ENCODE measurements at places on chromosomes 5 and 9.
A peak's percentile ranks its signal among the peaks of the same experiment; 100 is the strongest.

DNA sequence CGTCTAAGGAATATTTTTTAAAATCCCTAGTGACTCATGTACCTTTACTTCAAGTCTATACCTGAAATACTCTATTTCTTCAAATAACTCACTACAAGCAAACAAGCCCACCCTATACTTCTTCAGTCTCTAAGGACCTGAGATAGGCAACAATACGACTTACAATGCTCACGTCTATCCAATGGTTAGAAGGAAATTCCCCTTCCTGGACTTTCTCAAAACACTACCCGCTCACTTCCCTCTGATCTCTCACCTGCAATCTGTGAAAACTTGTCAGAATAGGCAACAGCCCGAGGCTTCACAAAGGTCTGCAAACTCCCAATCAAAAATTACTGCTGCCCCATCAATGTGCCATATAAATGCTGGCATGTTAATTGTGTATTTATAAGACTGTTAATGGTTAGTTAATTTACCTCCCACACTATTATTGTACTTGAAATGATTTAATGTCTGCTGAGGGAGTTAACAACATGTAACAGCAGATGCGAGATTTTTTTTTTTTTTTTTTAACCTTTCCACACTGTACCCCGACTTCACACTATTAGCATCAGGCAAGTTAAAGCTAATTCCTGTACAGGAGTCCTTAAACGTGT, 27.3 kb downstream of the MAPKAP1 start:
- DNase-seq: no peak

DNA sequence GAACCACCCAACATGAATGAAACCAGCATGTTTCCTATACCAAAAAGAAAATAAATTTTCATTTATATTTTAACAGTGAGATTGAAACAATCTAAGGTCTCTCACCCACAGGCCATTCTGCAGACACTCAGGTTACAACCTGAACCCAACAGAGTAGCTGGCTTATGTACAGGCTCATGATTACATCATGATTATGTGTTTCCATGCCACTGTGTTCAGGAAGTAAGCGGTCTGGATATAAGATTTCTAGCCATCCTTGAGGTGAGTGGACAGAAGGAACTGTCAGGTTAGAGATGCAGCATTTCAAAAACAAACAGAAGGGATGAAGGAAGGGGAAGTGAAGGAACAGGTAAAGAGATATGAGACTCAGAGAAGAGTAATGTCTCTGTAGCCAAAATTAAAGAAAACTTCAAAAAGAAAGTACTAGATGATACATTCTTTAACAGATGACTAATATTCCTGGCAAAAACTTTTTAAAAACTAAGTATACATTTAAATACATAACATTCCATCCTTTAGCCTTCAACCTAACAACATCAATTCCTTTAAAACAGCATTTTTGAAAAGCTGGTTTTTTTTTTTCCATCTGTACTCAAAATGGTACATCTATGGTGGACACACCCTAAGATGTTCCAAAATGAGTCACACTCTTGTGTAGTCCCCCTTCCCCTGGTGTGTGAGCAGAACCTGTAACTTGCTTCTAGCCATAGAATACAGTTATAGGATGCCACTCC, 119.8 kb downstream of the LPAR1 start:
- no peak for DNase-seq

DNA sequence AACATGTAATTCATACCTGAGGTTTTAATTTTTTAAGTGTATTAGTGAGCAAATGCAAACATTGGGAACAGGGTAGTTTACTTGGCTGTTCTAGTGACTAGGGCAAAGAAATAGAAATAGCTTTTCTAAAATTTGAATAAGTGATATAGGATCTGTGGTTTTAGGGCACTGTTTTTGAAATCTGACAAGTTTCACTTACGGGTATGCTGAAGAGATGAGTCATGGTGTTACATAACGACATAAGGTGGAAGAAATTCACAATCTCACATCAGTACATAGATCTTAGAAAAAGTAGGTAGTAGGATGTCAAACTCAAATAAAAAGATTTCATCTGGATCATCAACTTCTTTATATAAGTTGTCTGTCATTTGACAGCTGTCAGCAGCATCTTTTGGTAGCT, 772.3 kb downstream of the MAT2B start:
- no peak for DNase-seq

DNA sequence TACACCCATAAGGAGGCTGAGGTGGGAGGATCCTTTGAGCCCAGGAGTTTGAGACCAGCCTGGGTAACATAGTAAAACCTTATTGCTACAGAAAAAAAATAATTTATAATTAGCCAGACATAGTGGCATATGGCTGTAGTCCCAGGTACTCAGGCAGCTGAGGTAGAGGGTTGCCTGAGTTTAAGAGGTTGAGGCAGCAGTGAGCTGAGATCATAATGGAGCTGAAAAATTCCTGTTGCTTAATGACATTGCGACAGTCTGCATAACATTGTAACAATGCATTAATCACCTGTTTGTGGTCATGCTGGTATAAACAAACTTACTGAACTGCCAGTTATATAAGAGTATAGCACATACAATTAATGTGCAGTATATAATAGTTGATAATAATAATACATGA, 214.2 kb downstream of the TRIM32 start:
- no peak for DNase-seq

DNA sequence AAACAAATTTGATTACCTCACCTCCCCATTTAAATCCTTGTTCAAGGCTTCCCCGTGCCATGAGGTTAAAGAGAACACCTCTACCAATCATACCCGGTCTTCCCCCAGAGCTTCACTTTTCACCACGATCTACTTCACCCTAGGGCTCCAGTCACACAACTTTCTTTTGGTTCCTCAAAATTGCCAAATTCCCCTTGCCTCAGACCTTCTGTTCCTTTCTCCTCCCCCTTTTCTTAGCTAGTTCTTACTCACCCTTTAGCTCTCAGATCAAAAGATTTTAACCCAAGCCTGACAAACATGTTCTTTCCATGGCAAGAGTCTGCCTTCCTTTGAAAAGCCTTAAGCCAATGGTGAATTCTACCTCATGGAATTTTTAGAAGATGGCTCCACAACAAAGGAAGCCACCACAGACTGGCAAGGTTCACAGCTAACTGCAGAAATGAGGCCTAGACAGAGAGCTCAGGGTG, 56.7 kb downstream of the MAPKAP1 start:
- no peak for DNase-seq

DNA sequence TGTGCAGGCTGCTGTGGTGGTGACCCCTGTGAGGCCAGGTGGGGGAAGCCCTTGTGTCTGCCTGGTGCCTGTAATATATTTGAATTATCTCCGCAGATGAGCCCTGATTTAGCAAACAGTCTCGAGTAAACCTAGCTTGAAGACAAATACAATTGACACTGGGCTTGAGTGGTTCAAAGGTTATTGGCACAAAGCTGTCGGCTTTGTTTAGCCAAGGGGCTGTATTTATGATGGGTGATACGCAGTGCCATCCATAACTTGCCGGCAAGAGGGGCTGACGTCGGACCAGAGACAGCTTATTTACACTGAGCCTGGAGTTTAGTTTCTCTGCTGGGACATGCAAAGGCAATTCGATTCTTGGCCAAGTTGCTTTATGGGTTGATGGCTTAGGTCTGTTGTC, 20.0 kb upstream of the PITX1 start:
- no peak for DNase-seq

DNA sequence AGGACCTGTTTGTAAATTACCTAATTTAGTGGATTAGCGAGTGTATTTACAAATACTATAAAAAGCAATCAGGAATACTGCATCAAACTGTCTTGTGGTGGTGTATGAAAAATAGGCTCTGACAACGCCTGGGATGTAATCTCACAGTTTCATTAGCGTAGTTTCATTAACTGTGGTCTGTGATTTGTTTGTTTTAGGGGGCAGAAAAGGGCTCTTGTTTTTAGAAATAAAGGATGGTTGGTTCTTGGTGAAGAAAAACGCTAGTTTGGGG, 1.4 kb downstream of the SLC44A1 start:
- DNase-seq: no peak

GRCh38 chr9:4741365-4742089, 525 bp upstream of the AK3 start:
- peak; percentile 52 for DNase-seq

DNA sequence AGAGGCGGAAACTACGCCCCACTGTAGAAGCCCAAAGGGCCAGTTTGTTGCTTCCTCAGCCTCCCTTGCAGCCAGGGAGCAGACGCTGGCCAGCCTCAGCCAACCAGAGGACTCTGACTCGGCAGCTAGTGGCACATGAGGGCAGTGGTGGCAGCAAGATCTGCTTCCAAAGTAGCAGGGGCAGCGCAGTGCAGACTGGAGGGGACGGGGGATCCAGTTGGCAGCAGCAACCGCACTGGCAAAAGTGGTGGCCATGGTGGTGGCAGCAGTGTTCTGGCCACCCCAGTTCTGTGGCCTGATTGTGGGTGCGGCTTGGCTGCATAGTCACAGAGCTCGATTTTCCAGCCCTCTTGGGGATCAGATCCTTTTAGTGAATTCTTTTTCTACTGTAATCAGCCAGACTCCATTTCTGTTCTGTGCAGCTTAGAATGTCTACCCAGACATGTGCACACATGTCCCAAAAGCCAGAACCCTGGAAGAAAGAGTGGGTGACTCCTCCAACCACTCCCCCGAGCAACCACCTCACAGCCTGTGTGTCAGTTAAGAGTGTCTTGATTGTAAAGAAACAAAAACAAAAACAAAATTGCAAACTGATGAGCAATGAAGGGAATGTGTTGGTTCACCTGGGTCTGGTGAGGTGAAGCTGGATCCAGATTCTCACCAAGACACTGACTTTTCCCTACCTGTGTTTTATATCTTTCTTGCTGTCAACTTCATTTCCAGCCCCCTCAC, 11.0 kb upstream of the ZBTB43 start:
- no peak for DNase-seq

- no peak for DNase-seq
Measured at GRCh38 chr9:125332527-125332926, 70.9 kb downstream of the GAPVD1 start.

GRCh38 chr9:8237096-8237495, 437.5 kb upstream of the DMAC1 start:
- no peak for DNase-seq

DNA sequence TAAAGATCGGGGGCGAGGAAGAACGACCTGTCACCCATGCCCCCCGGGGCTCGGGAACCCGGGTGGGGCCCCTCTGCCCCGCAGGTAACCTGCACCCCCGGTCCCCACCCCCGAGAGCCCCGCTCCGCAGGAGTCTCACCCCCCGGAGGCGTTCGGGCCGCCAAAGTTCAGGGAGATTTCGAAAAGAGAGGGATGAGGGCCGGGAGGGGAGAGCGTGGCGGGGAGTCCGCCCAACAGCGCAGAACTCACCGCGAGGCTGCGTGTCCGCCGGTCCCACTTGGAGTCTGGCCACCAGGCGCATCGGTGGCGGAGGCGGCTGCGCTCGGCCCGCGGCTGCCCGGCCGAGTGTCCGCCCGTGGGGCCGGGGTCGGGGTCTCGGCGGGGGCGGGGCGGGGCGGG, at the start of gene PHF19:
Gene PHF19 (minus strand): TSS at position 347 of the 399 bp plus-strand sequence. CDS start 2,447 bp downstream, outside the sequence.
- DNase-seq: no peak

DNA sequence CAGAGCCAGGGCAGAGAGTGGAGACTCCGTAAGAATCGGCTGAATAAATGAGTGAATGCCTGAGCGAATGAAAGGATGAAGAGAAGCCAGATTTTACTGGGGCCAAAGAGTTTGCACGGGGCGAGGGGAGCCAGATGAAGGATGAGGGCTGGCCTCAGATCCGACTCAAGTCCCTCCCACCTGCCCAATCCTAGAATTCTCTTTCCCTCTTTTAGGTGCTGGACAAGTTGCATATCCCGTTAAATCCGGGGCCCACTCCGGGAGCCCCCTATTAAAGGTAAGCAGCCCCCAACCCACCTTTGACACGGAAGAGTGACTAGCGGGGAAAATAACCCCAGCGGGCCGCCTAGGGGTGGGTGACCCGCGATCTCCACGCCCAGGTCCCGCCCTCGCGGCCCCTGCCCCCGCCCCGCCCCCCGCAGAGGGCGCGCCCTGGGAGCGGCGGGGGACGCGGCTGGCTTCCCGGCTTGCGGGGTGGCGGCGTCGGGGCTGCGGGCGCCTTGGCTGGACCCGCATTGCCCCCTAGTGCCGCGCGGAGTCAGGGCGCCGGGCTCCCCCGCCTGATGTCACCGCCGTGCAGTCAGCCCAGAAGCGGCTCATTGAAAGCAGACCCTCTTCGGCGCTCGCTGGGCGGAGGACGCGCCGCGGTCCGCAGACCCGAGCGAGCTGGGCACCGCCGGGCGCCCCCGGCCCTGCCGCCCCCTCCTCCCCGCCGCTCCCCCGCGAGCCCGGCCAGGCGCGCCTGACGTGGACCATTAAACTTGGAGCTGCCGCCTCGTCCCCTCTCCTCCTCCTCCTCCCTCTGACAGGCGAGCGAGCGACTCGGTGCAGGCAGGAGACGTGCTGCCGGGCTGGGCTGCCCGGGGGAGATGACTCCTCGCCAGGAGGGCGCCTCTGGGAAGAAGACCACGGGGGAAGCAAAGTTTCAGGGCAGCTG, at the start of gene ADRA1B:
Gene ADRA1B (plus strand): TSS at position 579 of the 937 bp plus-strand sequence. CDS start 424 bp downstream, outside the sequence.
- DNase-seq: peak; percentile 80

GRCh38 chr5:82586181-82586580, 308.0 kb upstream of the RPS23 start:
- DNase-seq: no peak

DNA sequence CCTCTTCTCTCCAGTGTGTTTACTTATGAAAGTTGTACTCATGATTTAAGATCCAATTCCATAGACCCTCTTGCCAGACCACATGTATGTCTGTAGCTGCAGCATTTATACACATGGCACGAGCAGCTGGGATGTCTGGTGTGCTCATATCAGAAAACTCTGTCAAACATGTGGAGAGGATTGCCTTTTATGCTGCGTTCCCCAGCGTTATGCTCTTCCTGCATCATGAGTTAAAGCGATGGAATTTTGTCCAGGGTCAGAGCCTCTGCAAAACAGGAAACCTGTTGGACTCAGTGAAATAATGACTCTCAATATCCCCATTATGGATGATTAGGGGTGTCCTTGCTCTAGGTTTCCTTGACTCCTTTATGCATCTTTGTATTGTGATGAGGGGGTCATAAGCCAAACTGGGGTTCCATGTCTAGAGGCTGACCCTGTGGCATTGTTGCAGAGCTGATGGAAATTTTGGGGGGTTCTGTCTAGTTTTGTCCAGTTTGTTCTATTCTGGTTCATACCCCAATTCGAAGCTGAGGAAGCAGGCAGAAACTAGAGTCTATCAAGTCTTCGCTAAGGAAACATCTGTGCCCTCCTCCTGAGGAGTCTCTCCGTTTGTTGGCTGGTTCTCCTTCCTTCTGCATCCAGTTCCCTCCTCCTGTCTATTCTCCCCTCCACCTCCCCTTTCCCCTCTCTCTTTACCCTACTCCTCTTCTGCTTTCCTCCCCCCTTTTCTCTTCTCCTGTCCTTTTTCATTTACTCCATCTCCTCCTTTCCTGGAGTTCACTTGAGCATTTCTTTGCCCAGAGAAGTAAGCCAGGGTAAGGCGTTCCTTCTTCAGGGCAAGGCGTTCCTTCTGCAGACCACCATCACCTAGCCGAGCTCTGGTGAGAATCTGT, 252.8 kb downstream of the MAST4 start:
- no peak for DNase-seq

GRCh38 chr9:91275655-91276054, 86.1 kb downstream of the AUH start:
- DNase-seq: no peak

Measured in H9 (cell line).